ENCODE measurements at places on chromosomes 2 and 18. TPM values are rescaled to one million over a fixed set of nuclear protein-coding genes. Genes with fewer than 3 reads are reported as not detected.
A peak's percentile ranks its signal among the peaks of the same experiment; 100 is the strongest.

- no peaks in the 10 kb centered on the region for H3K27me3 ChIP-seq
- no peak overlapping the region for H3K4me3 ChIP-seq
- no peak overlapping the region for H3K27ac ChIP-seq
- no peaks in the 10 kb centered on the region for H3K36me3 ChIP-seq
- peak; percentile 10 for DNase-seq
- no peaks in the 10 kb centered on the region for H3K4me1 ChIP-seq
These were observed 69.1 kb downstream of the TACR1 start for GRCh38 chr2:75130171-75130570.

DNA sequence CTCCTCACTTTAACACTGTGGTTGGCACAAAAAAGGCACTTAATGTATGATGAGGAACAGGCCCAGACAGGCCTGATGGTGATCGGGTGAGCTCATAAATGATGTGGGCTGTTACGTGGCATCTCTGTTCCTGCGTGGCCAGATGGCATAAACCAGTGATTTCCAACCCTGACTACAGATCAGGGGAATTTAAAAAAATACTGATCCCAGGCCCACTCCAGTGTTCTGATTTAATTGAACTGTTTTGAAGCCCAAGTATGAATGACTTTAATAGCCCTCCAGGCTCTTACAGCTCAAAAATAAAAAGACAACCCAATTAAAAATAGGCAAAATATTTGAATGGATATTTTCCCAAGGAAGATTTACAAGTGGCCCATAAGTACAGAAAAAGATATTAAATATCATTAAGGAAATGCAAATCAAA is 48.2 kb downstream of the LIPG start:
- no peak for DNase-seq
- H3K4me3 ChIP-seq: no peak overlapping the region
- H3K27ac ChIP-seq: no peak overlapping the region
- no peaks in the 10 kb centered on the region for H3K27me3 ChIP-seq
- no peaks in the 10 kb centered on the region for H3K36me3 ChIP-seq

- no peak overlapping the region for H3K4me3 ChIP-seq
- no peak overlapping the region for H3K27ac ChIP-seq
- no peaks in the 10 kb centered on the region for H3K36me3 ChIP-seq
- DNase-seq: no peak
- no peaks in the 10 kb centered on the region for H3K27me3 ChIP-seq
These were observed 13.3 kb upstream of the GALM start for GRCh38 chr2:38652431-38653273.

DNA sequence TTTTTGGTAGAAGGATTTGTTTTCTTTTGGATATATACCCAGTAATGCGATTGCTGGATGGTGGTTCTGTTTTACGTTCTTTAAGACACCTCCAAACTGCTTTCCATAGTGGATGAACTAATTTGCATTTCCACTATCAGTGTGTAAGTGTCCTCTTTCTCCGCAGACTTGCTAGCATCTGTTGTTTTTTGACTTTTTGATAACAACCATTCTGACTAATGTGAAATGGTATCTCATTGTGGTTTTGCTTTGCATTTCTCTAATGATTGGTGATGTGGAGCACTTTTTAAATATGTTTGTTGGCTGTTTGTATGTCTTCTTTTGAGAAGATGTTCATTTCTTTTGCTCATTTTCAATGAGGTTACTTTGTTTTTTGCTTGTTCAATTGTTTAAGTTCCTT is 260.9 kb upstream of the CWC22 start:
- H3K4me3 ChIP-seq: no peak overlapping the region
- no peaks in the 10 kb centered on the region for H3K4me1 ChIP-seq
- no peak for DNase-seq
- no peaks in the 10 kb centered on the region for H3K27me3 ChIP-seq
- H3K36me3 ChIP-seq: no peaks in the 10 kb centered on the region
- H3K27ac ChIP-seq: no peak overlapping the region

DNA sequence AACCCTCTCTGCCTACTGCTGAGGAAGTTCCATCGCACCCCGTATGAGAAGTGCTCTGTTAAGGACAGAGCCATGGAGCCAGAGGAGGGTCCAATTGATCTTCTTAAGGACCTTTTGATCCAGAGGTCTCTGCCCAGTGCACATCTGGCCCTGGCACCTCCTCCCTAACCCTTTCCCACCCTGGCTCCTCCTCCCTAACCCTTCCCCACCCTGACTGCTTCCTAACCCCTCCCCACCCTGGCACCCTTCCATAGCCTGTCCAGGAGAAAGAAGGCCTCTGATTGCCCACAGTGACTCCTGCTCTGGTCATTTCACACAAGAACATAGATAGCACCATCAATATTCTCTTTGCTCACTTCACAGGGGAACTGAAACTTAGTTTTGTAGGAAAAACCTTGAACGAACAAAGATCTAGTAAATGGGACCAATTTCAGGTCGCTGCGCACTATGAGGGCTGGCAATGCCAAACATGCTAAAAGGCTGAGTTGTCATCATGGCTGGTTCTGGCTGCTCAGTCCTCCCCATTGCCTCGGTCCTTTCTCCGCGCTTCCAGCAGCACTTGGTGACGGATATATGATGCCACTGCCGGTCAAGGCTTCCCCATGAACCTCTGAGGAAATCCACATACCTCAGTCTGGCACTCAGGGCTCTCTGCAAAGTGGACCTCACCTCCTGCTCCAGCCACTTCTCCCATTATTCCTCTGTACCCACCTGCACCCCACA is 49.2 kb downstream of the PKDCC start:
- H3K36me3 ChIP-seq: no peaks in the 10 kb centered on the region
- peaks cover 6% of the 10 kb centered on the region for H3K4me1 ChIP-seq
- no peak overlapping the region for H3K27ac ChIP-seq

- DNase-seq: no peak
- H3K27me3 ChIP-seq: no peaks in the 10 kb centered on the region
- H3K4me3 ChIP-seq: no peak overlapping the region
- no peak overlapping the region for H3K27ac ChIP-seq
These were observed 13.6 kb downstream of the FLACC1 start for GRCh38 chr2:201343559-201343958.

- H3K4me3 ChIP-seq: no peak overlapping the region
- peaks cover 11% of the 10 kb centered on the region for H3K4me1 ChIP-seq
- no peaks in the 10 kb centered on the region for H3K27me3 ChIP-seq
- no peaks in the 10 kb centered on the region for H3K36me3 ChIP-seq
- H3K27ac ChIP-seq: no peak overlapping the region
- DNase-seq: no peak
These were observed 2116.2 kb upstream of the PIK3C3 start for GRCh38 chr18:39838831-39839230.

GRCh38 chr18:71209944-71210343 is 921.1 kb downstream of the SOCS6 start:
- H3K27ac ChIP-seq: no peak overlapping the region
- H3K36me3 ChIP-seq: peaks cover 4% of the 10 kb centered on the region
- DNase-seq: no peak
- H3K4me1 ChIP-seq: no peaks in the 10 kb centered on the region
- no peak overlapping the region for H3K4me3 ChIP-seq

- no peak overlapping the region for H3K4me3 ChIP-seq
- H3K36me3 ChIP-seq: no peaks in the 10 kb centered on the region
- H3K4me1 ChIP-seq: no peaks in the 10 kb centered on the region
- no peak overlapping the region for H3K27ac ChIP-seq
- no peaks in the 10 kb centered on the region for H3K27me3 ChIP-seq
These were observed 331.7 kb downstream of the GBX2 start for GRCh38 chr2:235836491-235836911.

DNA sequence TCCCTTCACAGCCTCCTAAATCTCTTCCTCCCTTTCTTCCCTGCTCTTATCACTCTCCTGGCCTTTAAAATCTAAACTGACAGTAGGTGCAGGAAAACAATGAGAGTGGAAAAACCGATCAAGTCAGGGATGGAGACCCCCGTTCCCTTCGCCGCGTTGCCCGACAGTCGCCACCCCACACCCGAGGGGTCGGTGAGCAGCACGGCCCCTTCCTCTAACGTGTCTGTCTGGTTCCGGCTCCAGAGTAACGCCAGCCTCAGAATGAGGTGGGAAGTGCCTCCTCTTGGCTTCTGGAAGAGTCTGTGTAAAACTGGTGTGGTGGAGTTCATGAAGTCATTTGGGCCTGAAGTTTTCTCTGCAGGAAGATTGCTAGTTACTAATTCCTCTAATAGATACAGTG is 138.6 kb downstream of the NFATC1 start:
- no peaks in the 10 kb centered on the region for H3K4me1 ChIP-seq
- H3K36me3 ChIP-seq: no peaks in the 10 kb centered on the region
- DNase-seq: no peak
- no peak overlapping the region for H3K27ac ChIP-seq
- no peaks in the 10 kb centered on the region for H3K27me3 ChIP-seq
- H3K4me3 ChIP-seq: no peak overlapping the region

GRCh38 chr2:106599540-106599939 is 112.4 kb downstream of the CD8B2 start:
- H3K36me3 ChIP-seq: no peaks in the 10 kb centered on the region
- no peak for DNase-seq
- no peak overlapping the region for H3K4me3 ChIP-seq
- H3K27me3 ChIP-seq: no peaks in the 10 kb centered on the region
- no peak overlapping the region for H3K27ac ChIP-seq

DNA sequence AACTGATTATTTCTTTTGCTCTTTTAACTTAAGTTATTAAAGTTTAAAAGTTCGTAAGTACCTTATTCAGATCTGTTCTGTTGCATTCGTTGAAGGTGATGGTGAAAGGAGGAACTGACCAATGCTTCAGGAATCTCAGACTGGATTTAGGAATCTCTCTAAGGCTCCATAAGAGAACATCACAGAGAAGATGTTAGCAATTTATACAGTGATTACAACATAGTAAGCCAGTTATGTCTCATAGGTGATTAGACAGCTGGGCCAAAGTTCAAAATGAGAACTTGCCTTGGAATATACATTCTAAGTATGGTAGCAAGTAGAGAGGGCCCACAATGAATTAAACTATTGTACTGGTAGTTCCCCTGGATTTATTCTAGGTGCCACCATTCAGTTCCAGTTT is 3.2 kb downstream of the MARS2 start:
- 0 out of 2 replicates have a peak, but pooled peaks cover 3% of the 10 kb centered on the region for H3K36me3 ChIP-seq
- H3K4me3 ChIP-seq: peak overlapping the region; percentile 92
- H3K27me3 ChIP-seq: no peaks in the 10 kb centered on the region
- H3K27ac ChIP-seq: no peak overlapping the region
- H3K4me1 ChIP-seq: 0 out of 2 replicates have a peak, but pooled peaks cover 5% of the 10 kb centered on the region

SERPINB11 gene
- not detected for total RNA-seq

VWC2L gene
- total RNA-seq: not detected

KLHL41 gene
- not detected for total RNA-seq

TET3 gene
- total RNA-seq: 21.1 TPM

GTF2A1L gene
- not detected for total RNA-seq

All from H1 (cell line).